COR-L47 (cell line): ENCODE measurements at places on chromosomes 1 and 21.

- DNase-seq, result no peak
Measured at GRCh38 chr1:150799089-150799488, 9.0 kb downstream of the CTSK start.

DNA sequence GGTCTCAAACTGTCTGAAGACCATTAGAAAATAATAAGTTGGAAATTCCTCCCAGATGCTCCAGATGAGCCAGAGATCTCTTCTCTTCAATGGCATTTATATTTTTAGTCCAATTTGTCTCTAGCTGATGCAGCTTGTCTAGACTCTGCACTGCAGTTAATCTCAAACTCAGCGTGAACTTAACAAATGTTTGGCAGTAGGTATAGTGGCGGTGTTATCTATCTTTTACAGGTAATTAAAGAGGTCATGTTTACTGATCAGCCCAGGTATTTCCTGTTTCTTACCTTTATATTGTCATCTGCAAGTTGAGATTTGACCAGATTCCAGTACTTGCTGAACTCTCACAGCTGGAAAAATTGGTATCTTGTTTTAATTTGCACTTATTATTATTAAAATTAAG lies 1024.5 kb upstream of the ADGRL2 start:
- no peak for DNase-seq

- DNase-seq, result no peak
Measured at GRCh38 chr21:34803782-34804370, 135.1 kb downstream of the CLIC6 start.

- DNase-seq, result no peak
Measured at GRCh38 chr21:41894922-41895557, 15.9 kb upstream of the PRDM15 start.

DNA sequence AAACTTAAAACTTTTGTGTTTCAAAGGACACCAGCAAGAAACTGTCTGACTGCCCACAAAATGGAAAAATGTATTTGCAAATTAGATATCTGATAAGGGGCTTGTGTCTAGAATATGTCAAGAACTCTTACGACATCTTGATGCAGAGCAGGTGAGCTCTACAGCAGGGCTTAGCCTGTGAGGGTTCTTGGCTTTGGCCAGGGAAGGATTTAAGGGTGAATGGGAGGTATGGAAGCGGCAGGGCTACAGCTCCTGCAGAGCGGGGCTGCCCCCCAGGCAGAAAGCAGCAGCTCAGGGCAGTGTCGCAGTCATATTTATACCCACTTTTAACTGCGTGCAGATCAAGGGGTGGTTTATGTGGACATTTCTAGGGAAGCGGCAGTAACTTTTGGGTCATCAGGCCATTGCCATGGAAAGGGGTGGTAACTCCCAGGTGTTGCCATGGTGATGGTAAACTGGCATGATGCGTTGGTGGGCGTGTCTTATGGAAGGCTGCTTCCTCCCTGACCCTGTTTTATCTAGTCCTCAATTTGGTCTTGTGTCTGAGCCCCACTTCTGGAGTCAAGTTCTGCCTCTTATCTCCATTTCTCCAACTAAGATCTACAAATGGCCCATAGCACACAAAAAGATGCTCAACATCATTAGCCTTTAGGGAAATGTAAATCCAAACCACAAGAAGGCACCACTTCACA lies 23.2 kb downstream of the MORN1 start:
- DNase-seq, result no peak

GRCh38 chr1:23916209-23917131 lies 3.3 kb upstream of the CNR2 start:
- DNase-seq, result peak; percentile 28

GRCh38 chr1:37439349-37439995 lies 34.9 kb upstream of the ZC3H12A start:
- DNase-seq, result no peak

DNA sequence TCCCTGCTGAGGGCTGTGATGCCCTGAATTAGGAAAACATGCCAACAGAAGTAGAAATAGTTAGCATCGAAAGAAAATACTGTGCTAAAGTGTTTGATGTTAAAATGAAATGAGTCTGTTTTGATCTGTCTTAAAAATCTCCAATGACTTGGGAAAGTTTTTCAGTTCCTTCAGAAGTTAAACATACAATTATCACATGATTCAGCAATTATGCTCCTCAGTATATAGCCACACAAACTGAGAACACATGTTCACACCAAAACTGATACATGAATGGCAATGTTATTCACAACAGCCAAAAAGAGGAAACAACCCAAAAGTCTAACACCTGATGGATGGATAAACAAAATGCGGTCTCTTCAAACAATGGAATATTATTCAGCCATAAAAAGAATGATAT lies 130.6 kb downstream of the PTPN14 start:
- no peak for DNase-seq

- peak; percentile 38 for DNase-seq
Measured at GRCh38 chr1:205456868-205457745, 1.3 kb upstream of the BLACAT1 start.

GRCh38 chr1:11383553-11384169 lies 95.3 kb upstream of the DISP3 start:
- DNase-seq, result no peak

- DNase-seq, result no peak
Measured at GRCh38 chr21:28636752-28637691, 355.7 kb downstream of the LTN1 start.

- no peak for DNase-seq
Measured at GRCh38 chr21:34604556-34604955, 10.4 kb downstream of the RCAN1 start.
